HL-60 (cell line): ENCODE measurements at places on chromosomes 5 and 9.

- no peak for DNase-seq
Measured at GRCh38 chr5:115549154-115549553, 4.6 kb upstream of the FEM1C start.

DNA sequence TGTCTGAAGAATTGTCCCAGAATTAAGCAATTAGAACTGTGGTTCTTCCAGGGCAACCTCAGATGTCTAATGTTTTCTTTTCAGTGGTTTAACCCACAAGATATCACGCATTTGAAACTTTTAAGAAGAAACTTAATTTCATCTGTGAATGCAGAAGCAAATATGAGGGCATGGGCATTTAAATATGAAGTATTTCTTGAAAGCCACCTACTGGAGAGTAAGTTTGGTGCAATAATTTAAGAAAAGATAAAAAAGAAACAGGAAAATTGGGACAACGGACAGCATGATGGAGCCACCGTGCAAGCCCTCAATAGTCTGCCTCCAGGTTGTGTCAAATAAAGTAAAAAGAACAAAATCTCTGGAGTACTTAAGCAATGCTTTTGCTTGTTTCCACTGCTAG lies 1.2 kb upstream of the CAPSL start:
- DNase-seq, result no peak

GRCh38 chr5:37730896-37731455 lies 108.9 kb downstream of the GDNF start:
- DNase-seq, result no peak

DNA sequence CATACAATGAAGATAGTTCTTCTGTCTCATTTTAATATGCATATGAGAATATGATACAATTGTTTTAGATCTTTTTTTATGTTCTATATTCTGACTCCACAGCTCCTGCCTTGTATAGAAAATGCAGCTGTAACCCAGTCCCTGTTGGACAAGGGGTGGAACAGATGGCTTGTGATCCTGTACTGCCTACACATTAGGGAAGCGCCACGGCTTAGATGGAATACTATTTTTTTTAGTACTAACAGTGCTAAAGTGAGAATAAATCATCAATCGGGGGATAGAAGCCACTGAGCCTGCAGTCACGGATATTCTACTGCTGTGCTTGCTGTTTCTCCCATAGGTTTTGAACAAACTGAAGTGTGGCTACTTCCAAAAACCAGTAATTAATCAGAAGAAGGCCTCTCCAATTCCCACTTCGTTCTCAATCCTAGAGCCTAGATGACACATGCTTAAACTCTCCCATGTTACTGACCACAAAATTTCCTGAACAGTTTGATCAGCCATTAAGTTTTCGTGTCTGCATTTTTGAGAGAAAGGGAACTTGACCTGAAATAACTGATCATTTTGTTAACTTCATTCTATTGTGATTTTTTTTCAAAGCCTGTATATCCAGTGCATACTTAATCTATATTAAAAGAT lies 150.3 kb downstream of the CDH18 start:
- no peak for DNase-seq

GRCh38 chr5:105849701-105850100 lies 1821.0 kb downstream of the EFNA5 start:
- DNase-seq, result no peak

DNA sequence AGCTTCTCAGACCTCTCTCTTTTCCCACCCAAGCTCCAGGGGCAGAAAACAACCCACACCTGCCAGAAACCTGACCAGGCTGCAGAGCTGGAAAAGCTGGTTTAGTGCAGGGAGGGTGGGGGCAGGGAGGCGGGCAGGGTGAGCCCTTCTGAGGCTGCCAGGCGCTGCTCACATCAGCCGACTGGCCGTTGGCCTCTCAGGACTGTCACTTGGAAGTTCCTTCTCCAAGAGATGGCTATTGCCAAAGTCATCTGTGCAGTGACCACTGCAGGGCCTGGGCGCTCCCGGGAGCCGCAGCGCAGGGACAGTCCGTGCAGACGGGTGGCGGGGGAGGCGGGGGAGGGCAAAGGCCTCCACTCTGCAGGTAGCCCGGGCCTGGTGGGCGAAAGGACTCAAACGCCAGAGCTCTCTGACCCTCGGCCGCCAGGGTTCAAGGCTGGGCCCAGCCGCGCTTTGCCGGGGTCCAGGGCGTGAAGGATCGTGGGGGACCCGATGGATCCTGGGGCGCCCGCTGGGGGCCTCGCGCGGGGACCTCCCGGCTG lies 205.0 kb upstream of the IER5L start:
- DNase-seq, result no peak

- no peak for DNase-seq
Measured at GRCh38 chr9:137456061-137456863, 2.9 kb downstream of the NSMF start.

DNA sequence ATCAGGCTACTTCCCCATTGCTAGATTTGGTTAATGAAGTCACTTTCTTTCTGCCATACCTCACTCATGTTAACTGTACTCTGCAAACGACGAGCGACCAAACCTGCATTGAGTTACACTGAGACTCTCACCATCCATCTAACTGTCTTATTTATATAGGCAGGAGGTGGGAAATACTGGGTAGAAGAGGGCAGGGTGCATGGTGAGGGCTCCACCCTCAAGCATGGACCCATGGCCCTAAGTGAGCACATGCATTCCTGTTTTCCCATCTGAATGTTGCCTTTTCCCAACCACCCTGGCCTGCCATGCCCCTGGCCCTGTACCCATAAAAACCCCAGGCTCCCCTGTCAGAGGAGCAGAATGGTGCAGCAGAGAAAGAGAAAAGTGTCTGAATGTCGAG lies 52.7 kb upstream of the IL6ST start:
- no peak for DNase-seq
